Hepatocyte (in vitro differentiated cells): ENCODE measurements at places on chromosomes 7 and 10.

DNA sequence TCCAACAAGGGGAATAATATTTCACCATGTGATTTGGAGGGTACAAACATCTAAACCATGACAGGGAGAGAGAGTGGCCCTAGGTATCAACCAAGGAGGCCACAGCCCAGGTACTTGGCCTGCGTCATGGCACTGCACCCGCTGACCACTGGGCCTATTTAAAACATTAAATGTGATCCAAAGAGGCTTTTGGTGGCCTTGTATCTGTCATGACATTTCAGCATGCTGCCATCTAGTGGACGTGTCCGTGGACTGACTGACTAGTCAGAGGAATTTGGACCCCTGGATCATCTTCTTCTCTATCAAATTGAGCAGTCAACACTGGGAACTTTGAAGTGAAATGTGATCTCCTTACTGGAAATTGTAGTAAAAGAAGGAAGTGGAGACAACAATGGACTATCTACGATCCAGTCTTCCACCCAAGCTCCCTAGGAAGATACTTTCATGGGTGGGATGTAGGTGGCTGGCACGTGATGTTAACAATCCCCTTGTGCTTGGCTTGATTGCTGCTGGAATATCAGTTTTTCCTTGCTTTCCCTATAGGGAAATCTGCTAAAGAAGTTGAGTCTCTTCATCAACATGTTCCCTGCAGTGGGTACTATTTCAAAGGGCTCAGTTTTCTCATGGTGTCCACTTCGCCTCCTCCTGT is 24.6 kb upstream of the ITGA8 start:
- DNase-seq: peak; percentile 67

GRCh38 chr10:118745056-118745455 is 9.7 kb downstream of the CACUL1 start:
- no peak for DNase-seq

DNA sequence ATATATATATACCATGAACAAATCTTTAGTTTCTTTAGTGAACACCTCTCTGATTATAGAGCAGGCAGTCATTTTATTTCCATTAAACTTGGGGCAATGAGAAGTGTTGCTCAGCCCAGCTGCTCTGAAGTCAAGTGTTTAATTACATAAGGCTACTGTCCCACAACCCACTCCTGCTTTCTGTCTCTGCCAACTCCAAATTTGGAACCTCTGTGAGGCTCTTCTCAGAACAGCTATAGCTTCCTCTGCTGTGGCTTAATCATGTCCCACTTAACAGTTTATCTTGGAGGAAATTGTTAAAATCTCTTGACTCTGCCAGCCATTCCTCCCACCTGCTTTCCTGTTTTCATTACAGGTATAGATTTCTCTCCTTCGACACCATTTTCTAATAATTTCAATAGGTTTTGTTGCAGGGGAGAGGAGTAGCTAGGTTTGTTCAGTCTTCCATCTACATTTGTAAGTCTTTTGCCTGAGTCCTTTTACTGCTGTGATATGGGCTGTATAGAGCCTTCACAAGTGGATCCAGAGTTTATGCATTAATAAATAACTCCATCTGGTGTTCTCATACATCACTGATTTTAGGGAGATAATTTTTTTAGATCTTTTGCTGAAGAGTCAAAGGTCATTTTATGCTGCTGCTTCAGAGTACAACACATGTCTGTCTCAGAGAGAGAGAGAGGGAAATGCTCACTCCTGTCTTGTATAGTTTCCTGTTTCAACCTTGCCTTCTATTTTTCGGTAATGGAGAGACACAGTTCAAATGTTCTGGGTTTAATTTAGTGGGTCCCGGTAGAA is 170.4 kb downstream of the WNT2 start:
- DNase-seq: no peak

- DNase-seq: no peak
Measured at GRCh38 chr7:7395785-7396184, 139.9 kb downstream of the COL28A1 start.

DNA sequence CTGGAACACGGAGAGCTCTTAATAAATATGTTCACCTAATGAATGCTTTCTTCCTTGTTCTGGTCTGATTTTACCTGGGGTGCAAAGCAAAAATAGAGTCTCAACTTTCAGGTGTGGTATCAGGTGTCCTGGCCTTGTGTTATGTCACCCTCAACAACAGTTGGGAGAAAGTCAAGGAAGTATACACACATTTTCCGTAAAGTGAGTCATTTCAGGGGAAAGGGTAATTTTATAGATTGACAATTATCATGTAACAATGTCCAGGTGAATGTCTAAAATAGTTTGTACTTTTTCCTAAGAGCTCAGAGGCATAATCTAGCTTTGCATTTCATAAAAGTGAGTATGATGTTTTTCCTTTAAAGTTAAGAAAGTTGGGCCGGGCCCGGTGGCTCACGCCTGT is 287.4 kb downstream of the SKIDA1 start:
- DNase-seq: no peak

GRCh38 chr7:113279256-113279655 is 160.9 kb upstream of the SMIM30 start:
- no peak for DNase-seq

DNA sequence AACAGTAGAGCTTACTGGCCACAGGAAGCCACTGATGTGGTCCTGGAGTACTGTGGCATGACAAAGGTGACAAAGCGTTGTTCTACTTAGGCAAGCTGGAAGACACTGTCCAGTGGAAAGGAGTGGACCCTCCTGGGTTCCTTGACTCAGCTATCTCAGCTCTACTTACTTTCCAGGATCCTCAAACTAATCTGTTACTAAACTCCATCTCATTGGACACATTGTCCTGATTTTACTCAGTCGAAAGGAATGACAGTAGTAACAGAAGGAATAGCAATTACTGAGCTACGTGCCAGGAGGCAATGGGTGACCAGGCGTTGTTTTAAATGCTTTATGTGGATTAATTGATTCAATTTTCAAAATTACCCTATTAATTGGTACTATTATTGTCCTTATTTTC is 41.6 kb downstream of the ABLIM1 start:
- no peak for DNase-seq

GRCh38 chr10:32132357-32132946 is 76.2 kb upstream of the KIF5B start:
- no peak for DNase-seq

DNA sequence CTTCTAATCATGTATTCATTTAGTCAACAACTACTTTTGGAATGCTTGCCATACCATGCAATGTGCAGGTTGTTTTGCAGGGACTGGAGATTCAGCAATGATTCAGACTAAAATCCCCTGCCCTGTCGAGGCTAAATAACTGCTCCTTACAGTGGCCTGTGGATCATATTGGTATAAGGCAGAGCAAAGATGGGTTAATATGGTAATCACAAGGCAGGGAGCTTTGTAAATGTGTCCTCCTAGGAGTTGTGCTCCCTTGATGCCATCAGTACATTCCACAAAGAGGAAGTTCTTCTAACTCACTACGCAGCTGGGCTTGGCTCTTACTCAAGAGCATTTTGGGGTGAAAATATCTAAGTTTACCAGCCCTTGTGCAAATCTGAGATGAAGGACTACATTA is 614 bp upstream of the IFIT2 start:
- no peak for DNase-seq

- no peak for DNase-seq
Measured at GRCh38 chr7:104137971-104138370, 69.8 kb downstream of the ORC5 start.

DNA sequence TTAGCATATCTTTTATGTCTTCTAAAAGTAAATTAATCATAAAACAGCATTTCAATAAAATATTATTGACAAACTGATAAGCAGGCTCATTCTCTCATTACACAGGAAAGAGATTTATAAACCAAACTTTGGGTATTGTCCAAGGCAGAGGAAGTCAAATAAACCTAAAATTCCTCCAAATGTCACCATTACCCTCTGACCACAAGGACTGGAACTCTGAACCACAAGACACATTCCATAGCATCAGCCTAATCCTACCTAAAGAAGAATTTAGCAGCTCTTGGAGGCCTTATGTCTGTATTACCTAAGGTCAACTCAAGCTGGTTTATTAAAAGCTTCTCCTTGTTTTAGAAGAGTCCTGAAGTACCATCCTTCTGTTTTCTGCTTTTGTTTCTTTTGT is 82.4 kb upstream of the SLC13A1 start:
- no peak for DNase-seq

DNA sequence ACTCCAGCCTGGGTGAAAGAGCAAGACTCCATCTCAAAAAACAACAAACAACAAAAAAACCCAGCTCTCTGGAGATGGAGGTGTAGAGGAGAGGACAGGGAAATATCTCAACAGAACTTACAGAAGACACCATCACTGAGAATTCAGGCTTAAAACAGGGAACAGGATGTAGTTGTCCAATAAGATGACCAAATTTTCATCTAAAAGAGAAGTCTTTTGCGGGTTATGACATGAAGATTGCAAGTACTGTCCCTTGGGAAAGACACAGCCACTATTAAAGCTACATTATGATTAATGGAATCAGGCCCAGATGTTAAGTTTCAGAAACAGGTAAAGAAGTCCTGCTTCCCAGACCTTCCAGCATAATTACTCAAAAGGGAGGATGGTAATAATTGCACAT is 235.2 kb upstream of the NRP1 start:
- no peak for DNase-seq

GRCh38 chr10:7679256-7679655 is 12.5 kb upstream of the ITIH5 start:
- no peak for DNase-seq

DNA sequence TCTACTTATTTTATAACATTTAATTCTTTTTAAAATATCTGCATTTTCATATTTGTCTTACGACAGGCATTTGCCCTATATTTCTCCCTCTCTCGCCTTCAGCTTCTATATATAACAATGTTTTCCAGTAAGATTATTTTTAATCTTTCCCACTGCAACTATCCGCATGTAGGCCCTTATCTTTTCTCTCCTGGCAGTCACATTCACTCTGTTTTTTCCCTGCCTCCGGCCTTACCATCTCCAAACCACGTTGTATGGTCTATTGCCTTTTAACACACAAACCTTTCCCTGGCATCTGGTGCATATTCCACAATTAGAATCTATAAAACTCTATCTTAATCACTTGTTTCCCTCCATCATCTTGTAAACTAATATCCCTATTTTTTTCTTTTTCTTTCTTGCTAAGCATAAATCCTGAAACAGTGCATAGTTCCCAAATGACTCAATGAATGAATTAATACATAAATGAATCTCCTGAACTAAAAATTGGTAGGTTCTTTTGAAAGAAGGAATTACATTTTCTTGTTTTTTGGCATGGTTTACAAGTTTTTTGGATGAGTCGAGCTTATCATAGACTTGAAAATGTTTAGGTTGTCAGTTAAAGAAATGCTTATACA is 173.2 kb downstream of the SEMA3A start:
- DNase-seq: no peak

GRCh38 chr7:81869670-81870069 is 99.8 kb upstream of the HGF start:
- no peak for DNase-seq

- no peak for DNase-seq
Measured at GRCh38 chr7:29613100-29613499, 49.5 kb downstream of the PRR15 start.

DNA sequence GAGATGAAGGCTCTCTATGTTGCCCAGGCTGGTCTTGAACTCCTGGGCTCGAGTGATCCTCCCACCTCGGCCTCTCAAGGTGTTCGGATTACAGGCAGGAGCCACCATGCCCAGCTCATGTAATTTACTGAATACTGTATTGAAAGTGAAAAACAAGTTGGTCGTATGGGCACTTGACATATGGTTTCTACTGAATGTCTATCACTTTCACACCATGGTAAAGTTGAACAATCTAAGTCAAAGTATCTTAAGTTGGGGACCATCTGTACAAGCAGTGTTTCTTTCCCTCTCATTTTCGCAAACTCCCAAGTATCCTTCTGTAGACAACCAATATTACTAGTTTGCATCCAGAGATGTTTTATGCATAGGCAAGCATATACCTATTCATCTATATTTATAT is 116.6 kb downstream of the TMEM178B start:
- DNase-seq: no peak

GRCh38 chr7:75905785-75906604 is 9.0 kb upstream of the POR start:
- DNase-seq: peak; percentile 84

GRCh38 chr7:98810153-98810802 is 59.5 kb downstream of the TMEM130 start:
- DNase-seq: no peak

DNA sequence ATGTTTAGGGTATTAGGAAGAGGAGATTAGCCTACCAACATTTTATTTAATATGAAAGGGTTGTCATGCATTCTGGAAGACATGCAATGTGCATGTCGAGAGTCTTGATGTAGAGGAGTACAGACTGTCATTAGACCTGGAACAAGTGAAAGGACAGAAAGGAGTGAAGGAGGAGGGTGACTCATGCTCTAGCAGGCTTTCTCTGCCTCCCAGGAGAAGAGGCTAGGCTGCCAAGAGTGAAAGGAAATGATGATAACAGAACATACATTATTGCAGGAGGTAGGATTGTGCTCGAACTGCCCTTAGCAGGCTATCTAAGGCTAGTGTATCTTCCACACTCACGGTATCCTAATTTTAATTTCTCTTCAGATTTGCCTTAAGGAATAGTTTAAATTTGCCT is 228.8 kb downstream of the EXOC4 start:
- DNase-seq: peak; percentile 14

DNA sequence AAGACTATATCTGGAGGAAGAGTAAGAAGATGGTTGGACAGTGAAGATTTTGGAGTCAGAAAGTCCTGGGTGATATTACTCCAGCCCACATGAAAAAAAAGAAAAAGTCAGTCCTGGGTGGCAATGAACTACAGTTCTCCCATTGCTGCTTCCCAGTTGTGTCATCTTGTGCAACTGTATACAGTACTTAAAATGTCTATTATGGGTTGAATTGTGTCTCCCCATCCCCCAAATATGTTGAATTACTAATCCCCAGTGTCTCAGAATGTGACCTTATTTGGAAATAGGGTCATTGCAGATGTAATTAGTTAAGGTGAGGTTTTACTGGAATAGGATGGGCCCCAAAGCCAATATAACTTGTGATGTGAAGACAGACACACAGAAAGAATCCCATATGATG is 15.6 kb downstream of the SEC23IP start:
- no peak for DNase-seq

DNA sequence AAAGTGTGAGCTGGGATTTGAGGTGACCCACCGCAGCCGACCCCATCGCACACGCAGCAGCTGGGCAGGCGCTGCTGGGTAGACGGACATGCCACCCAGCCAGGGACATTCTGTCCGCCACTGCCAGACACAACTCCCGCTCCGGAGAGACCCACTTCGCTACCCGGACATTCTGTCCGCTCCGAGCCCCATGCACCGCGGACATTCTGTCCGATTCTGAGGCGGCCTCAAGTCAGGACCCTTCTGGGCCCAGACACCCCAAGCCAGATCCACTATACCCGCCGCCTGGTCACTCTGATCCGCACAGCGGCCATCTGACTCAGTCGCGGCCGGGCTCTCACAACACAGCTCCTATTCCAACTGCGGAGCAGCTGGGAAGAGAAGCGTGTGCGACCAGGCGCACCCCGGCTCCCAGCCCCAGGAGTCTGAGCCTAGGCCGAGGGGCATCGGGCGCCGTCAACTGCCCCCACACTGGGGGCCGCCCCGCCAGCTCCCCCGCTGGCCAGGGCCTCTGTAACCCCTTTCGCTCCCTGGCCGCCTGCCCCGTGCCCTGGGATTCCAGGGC is 763 bp downstream of the PITX3 start:
- no peak for DNase-seq

GRCh38 chr10:33031171-33031570 is 73.1 kb upstream of the ITGB1 start:
- no peak for DNase-seq
